PC-3 (cell line): ENCODE measurements at places on chromosomes 3 and 15.

DNA sequence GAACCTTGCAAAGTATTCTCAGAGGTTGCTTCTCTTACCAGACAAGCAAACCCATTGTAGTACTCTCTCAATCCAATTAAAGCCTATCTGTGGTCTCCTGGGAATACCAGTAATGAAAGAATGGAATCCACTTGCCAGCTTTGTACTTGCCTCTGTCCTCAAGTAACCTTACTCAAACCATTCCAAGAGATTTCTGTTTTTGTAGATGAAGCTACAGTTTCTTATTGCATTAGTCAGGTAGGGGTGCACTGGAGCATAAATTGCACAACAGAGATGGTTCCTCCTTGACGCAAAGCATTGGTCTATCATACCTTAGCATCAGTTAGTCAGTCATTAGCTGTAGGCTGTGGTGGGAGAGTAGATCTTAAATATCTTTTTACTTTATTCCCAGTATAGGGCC is 52.9 kb downstream of the BTLA start:
- no peak for DNase-seq
- H3K4me3 ChIP-seq = no peak overlapping the region
- no peaks in the 10 kb centered on the region for H3K4me1 ChIP-seq
- peaks cover 74% of the 10 kb centered on the region for H3K27me3 ChIP-seq
- no peak overlapping the region for H3K27ac ChIP-seq

GRCh38 chr3:56673781-56674457 is 9.1 kb downstream of the TASOR start:
- no peaks in the 10 kb centered on the region for H3K27me3 ChIP-seq
- H3K27ac ChIP-seq = no peak overlapping the region
- no peak for DNase-seq
- no peak overlapping the region for H3K4me3 ChIP-seq

GRCh38 chr3:11717768-11718636 is 74.3 kb upstream of the VGLL4 start:
- H3K27ac ChIP-seq = peak overlapping the region; percentile 22; the same call in 1 of the 2 replicates
- H3K27me3 ChIP-seq = no peaks in the 10 kb centered on the region
- peak; percentile 22 for DNase-seq
- H3K36me3 ChIP-seq = no peaks in the 10 kb centered on the region
- peaks cover 26% of the 10 kb centered on the region for H3K4me1 ChIP-seq

DNA sequence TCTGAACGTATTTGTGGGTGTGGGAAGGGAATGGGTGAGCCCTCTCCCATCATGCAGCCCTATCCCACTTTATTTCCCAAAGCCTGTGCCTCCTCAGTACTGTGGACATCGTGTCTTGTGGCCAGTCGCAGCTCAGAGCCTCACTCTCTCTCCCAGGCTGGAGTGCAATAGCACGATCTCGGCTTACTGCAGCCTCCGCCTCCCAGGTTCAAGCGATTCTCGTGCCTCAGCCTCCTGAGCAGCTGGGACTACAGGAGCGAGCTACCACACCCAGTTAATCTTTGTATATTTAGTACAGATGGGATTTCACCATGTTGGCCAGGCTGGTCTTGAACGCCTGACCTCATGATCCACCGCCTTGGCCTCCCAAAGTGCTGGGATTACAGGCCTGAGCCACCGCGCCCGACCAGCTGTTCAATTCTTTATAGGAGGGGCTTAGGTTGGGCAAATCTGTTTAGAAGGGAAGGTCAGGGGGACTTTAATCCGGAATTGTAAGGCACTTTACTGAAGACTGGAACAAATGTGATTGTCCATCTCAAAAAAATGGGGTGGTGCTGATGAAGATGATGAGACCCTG is 42.7 kb upstream of the BDH1 start:
- no peak overlapping the region for H3K27ac ChIP-seq
- DNase-seq = no peak
- H3K27me3 ChIP-seq = no peaks in the 10 kb centered on the region
- no peaks in the 10 kb centered on the region for H3K36me3 ChIP-seq
- peaks cover 11% of the 10 kb centered on the region for H3K4me1 ChIP-seq
- H3K4me3 ChIP-seq = no peak overlapping the region

DNA sequence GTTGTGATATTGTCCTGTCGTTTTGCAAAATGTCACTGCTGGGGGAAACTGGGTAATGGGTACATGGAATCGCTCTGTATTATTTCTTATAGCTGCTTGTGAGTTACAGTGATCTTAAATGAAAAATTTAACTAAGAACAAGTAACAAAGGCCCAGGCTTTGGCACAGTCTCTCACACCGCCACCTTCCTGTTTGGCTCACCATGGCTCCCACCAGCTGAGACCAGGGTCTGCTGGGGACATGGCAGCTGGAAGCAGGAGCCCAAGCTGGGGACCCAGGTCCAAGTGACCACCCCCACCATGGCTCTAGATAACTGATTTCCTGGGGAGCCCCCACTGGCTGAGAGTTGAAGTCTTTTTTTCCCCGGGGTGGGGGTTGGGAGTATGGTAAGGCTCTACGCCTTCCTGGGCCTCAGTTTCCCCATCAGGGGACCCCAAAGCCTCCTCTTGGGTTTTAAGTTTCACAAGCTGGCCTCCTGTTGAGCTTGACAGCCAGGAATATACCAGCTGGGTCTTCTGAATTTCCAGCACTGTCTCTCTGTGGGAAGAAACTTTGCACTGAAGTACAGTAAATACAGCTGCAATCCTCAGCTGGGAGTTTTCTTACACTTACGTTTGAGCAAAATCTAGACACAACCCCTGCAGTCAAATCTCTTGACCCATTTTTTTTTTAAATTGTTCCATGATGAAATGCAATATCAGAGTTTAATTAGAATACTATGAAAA is 26.1 kb downstream of the ABTB1 start:
- peaks cover 35% of the 10 kb centered on the region for H3K4me1 ChIP-seq
- no peaks in the 10 kb centered on the region for H3K27me3 ChIP-seq
- DNase-seq = no peak
- no peaks in the 10 kb centered on the region for H3K36me3 ChIP-seq

- H3K4me3 ChIP-seq = no peak overlapping the region
- peak; percentile 78 for DNase-seq
- no peaks in the 10 kb centered on the region for H3K36me3 ChIP-seq
- no peaks in the 10 kb centered on the region for H3K27me3 ChIP-seq
- H3K27ac ChIP-seq = no peak overlapping the region
Observed at GRCh38 chr3:109532257-109533216, 195.2 kb upstream of the DPPA4 start.

DNA sequence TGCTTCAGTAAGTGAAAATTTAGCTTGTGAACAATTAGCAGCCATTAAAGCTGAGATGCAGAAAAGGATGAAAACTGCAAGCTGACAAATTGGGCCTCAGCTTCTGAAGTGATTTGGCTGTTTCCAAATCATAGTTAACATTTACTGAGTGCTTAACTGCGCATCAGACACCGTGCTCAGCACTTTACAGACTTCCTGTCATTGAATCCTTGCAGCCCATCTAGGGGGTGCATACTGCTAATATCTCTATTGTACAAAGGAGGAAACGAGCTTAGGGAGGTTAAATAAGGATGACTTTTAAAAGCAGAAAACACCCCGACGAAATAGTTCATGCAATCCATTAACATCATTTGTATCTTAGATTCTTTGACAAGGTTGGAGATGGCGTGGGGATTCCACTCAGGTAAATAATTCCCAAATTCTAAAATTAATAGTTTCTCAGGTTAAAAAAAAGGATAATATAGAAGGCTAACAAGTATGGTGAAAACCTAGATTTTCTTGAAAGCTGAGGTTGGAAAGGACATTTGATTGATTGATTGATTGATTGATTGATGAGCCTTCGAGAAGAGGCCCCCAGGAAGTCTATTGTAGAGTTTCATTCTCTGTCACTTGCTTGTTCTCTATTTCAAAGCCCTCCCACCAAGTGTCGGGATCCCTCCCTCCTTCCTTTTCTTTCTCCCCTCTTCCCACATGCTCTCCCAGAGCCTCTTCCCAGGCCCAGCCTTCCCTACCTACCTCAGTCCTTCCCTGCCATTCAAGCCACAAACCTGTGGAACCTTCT is 23.5 kb upstream of the EPHB3 start:
- peaks cover 65% of the 10 kb centered on the region for H3K27me3 ChIP-seq
- H3K27ac ChIP-seq = no peak overlapping the region
- no peak for DNase-seq
- H3K36me3 ChIP-seq = no peaks in the 10 kb centered on the region
- H3K4me1 ChIP-seq = no peaks in the 10 kb centered on the region

GRCh38 chr3:99232696-99233095 is 331.2 kb upstream of the DCBLD2 start:
- H3K4me3 ChIP-seq = no peak overlapping the region
- H3K27me3 ChIP-seq = no peaks in the 10 kb centered on the region
- H3K4me1 ChIP-seq = no peaks in the 10 kb centered on the region
- H3K27ac ChIP-seq = no peak overlapping the region
- H3K36me3 ChIP-seq = no peaks in the 10 kb centered on the region
- no peak for DNase-seq

GRCh38 chr3:29141197-29141917 is 139.5 kb upstream of the RBMS3 start:
- no peak for DNase-seq
- H3K4me1 ChIP-seq = no peaks in the 10 kb centered on the region
- H3K4me3 ChIP-seq = no peak overlapping the region
- no peaks in the 10 kb centered on the region for H3K27me3 ChIP-seq
- no peaks in the 10 kb centered on the region for H3K36me3 ChIP-seq
- no peak overlapping the region for H3K27ac ChIP-seq

GRCh38 chr3:35500641-35501350 is 138.5 kb upstream of the ARPP21 start:
- no peaks in the 10 kb centered on the region for H3K36me3 ChIP-seq
- H3K4me1 ChIP-seq = no peaks in the 10 kb centered on the region
- DNase-seq = no peak
- no peaks in the 10 kb centered on the region for H3K27me3 ChIP-seq
- H3K27ac ChIP-seq = no peak overlapping the region
- no peak overlapping the region for H3K4me3 ChIP-seq

DNA sequence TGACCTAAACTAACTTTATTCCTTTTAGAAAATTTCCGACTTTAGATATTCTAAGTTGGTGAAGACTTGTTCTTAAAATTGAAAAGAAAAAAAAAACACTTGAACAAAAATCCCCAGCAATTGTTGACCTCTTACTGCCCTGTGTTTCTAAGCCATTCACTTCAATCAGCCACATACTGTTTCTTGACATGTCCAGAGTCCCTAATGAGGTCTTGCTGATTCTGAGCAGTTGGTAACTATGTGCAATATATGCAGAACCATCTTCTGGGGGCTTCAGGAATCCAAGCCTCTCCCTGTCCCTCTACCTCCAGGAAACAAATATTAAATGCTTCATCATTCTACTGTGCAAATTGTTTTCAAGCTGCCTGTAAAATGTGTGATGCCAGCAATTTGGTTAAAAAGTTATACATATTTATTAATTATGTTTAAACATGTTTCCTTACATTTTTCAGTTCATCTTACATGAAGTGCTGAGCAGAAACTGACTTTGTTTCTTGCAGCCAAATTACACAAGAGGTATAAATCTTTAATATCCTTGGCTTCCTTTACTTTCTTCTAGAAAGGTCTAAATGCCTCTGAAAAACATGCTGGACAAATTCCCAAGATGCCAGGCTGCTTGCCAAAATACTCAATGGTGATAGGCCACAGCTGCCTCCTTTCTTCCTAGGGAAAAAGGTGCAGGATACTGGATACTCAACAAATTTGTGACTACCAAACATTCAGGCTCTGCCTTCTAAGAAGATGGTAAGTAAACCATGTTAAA is 19.8 kb upstream of the GYG1 start:
- H3K4me3 ChIP-seq = no peak overlapping the region
- DNase-seq = no peak
- no peaks in the 10 kb centered on the region for H3K4me1 ChIP-seq
- H3K27me3 ChIP-seq = no peaks in the 10 kb centered on the region
- no peak overlapping the region for H3K27ac ChIP-seq

DNA sequence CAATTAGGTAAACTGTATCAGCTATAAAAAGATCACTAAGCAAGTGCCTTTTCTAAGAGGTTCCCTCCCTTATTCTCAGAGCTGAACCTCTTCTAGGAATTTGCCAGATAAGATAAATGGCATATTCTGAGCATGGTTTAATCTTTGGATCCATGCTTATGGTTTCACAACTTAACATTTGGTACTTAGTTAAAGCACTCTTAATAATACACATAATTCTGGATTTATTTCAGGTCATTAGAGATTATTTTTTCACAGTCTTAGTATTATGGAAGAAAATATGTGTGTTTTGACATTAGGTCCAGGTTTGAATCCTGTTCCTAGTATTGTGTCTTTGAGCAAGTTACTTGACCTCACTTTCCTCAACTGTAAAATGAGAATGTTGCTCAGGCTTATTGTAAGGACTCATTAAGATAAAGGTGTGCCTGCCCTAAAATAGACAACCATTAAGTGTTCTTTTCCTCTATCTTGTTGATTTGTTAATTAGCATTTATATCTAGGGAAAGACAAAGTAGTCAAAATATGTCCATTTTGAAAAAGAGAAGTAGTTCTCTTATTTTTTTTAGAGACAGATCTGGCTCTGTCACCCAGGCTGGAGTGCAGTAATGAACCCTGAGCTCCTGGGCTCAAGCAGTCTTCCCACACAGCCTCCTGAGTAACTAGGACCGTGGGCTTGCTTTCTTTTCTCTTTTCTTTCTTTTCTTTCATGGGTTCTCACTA is 43.4 kb downstream of the TSC22D2 start:
- H3K36me3 ChIP-seq = peaks cover 6% of the 10 kb centered on the region; the same call in 1 of the 2 replicates
- H3K4me3 ChIP-seq = no peak overlapping the region
- peaks cover 60% of the 10 kb centered on the region for H3K4me1 ChIP-seq
- H3K27me3 ChIP-seq = no peaks in the 10 kb centered on the region

DNA sequence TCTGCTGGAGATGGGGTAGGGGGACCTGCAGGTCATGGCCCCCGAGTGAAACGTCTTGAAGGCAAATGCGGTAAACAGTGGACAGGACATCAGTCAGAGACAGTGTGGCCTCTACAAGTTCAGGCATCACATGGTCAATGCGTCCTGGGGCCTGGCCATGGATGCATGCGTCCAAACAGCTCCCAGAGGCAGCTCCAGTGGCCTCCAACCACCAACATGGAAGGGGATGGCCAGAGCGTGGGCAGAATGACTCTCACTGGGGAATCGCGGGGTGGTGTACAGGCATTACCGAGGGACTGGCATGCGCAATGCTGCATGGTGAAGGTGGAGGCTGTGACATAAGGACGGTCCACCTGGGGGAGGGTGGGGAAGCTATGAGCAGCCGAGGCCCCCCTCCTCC is 35.6 kb upstream of the IQSEC1 start:
- peak overlapping the region; percentile 99 for H3K27ac ChIP-seq
- no peaks in the 10 kb centered on the region for H3K36me3 ChIP-seq
- no peaks in the 10 kb centered on the region for H3K27me3 ChIP-seq
- no peak for DNase-seq

DNA sequence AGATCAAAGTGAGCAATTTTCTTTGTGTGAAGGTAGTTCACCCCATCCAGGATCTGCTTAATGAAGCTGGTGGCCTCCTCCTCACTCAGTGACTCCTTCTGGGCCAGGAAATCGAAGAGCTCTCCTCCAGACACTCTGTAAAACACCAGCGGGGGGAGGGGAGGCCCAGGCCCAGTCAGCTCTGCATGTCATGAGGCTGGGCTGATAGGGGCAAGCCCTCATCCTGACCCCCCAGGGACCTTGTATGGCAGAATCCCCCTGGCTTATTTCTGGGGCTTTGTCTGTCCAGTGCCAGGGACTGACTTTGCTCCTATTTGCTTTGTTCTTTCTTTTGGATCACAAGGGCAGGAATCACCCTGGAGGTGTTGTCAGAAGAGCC is 74.9 kb downstream of the DAPK2 start:
- no peak overlapping the region for H3K4me3 ChIP-seq
- H3K4me1 ChIP-seq = no peaks in the 10 kb centered on the region
- no peaks in the 10 kb centered on the region for H3K36me3 ChIP-seq
- no peak overlapping the region for H3K27ac ChIP-seq

- peak; percentile 36 for DNase-seq
- peak overlapping the region; percentile 78 for H3K4me3 ChIP-seq
- peaks cover 15% of the 10 kb centered on the region for H3K4me1 ChIP-seq
- H3K36me3 ChIP-seq = peaks cover 7% of the 10 kb centered on the region; the same call in 1 of the 2 replicates
Observed at GRCh38 chr3:50237133-50237651, 1.2 kb downstream of the GNAI2 start.
